ENCODE measurements at places on chromosomes 1 and 21.
A peak's percentile ranks its signal among the peaks of the same experiment; 100 is the strongest.

- DNase-seq: no peak
These were observed 58.1 kb upstream of the ADAMTS5 start for GRCh38 chr21:27024971-27025370.

DNA sequence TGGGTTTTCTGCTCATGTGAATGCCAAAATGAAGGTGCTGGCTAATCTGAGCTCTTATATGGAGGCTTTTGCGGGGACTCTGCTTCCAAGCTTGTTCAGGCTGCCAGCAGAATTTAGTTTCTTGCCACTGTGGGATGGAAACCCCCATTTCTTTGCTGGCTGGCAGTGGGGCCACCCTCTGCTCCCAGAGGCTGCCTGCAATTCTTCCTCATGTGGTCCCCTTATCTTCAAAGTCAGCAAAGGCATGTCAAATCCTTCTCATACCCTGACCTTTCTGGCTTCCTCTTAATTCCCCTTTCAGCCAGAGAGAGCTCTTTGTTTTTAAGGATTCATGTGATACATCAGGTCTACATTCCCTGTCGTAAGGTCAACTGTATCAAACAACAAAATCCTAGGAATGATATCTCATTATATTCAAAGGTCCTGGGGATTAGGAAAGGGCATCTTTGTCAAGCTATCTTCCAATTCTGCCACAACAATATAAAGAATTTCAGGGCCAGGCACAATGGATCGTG lies 5.2 kb upstream of the GPR161 start:
- no peak for DNase-seq

DNA sequence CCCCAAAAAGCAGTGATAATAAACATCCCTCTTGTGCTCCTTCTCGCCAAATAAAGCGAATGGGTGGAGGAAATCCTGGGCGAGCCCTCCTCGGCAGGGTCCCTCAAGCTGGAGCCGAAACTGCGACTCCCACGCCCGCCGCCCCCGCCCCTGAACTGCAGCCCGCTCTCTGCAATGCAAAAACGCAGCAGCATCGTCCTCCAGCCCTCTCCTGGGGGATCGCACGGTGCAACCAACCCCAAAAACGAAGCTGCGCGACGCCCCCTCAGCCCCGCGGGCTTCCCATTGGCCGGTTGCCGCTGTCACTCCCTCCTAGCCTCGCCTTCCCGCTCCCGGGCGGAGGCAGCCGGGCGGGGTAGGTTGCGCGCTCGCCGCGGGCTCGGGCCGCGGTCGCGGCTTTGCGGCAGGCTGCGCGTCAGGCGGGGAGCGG lies at the start of gene TMCC2:
Gene TMCC2 (plus strand): TSS at position 363 of the 430 bp plus-strand sequence. CDS start 619 bp downstream, outside the sequence.
- no peak for DNase-seq

DNA sequence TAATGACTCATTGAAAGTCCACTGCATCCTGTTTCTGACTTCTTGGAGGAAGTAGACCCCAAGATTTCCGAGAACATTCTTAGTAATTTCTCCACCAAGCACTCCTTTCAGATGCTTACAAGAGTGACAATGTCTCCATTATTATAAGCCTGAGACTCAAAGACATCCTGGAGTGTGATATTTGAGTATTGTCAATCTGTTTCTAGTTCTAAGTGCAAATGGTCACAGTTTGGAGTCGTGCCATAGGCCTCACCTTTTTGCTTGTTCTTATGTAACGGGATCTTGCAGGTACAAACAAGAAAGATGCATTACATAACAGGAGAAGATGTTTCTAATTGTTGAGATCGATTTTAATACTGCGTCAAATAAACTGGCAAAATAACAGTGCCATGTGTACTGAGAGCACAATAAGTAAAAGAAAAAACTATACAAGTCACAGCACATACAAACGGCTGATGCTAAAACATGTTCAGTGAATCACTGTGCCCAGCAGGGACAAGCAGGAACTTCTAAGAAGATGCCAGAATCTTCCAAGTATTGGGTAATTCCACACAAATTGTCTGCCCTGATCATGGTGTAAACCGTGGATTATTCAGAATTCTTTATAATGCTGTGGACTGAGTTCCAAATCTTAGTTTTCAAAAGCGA lies 54.1 kb downstream of the CD2 start:
- DNase-seq: no peak

DNA sequence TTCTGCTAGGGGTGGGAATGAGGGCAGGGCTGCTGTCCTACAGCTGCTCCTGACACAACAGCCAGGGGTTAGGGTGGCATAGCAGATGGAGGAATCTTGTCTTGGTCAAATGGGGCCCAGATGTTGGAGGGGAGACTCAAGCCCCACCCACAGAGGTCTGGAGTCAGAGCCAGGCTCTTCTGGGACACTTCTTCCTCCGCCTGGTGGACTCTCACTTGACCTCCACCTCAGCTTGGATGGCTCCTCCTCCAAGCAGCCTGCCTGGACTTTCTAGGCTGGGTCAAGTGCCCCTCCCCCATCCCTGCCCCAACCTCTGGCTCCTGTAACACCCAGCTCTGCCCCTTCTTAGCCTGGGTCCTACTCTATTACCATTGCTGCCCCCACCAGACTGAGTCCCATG lies 35.5 kb downstream of the EPHA2 start:
- DNase-seq: no peak

GRCh38 chr21:32772281-32773047 lies 909 bp upstream of the PAXBP1 start:
- DNase-seq: no peak

DNA sequence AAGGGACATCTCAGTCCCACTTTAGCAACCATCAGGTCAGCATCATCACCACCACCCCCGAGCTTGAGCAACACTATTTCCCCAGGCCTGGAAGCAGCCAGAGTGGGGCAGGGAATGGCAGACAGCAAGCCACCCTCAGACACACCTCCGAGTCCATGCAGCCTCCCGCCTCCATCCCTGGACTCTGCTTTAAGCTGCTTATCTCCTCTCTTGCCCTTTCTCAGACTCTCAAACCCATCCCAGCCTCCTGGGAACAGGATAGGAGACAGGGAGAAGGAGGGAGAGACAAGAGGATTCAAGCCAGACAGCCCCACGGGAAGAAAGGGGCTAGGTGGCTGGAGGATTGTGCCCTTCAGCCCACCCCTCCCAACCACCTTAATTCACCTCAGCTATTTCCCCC lies 1.7 kb downstream of the PIAS3 start:
- DNase-seq: no peak

GRCh38 chr1:48051466-48052126 lies 54.4 kb upstream of the TRABD2B start:
- no peak for DNase-seq

GRCh38 chr1:11395616-11396015 lies 83.3 kb upstream of the DISP3 start:
- no peak for DNase-seq

DNA sequence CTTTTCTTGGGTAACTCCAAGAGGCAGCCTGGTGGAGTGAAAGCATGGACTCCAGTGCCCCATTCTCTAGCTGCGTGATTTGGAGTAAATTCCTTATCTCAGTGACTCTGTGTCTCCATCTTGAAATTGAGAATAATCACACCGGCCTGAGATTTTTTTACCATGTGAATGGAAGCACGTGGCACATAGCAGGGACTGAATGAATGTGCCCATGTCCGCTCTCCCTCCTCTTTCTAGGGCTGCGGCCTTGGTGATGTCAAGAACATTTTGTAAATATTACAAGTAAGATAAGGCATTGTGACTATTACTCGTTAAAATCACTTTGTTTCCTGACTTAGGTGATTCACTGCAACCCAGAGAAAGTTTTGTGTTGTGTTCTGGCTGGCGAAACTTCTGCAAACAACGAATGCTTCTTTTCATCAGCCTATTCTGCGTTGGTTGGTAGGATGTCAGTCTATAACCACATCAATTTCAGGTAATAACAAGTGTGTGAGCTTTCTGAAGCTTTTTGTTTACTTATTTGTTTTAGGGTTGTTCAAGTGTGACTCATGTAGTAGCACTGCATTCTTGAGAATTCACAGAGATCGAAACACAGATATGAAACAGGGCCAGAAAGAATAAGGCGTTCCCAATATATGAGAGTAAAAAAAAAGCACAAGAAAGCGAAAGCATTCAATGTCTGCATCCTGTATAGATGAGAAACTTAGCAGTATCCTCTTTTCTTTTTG lies 135.7 kb upstream of the SLC45A1 start:
- DNase-seq: peak; percentile 96

DNA sequence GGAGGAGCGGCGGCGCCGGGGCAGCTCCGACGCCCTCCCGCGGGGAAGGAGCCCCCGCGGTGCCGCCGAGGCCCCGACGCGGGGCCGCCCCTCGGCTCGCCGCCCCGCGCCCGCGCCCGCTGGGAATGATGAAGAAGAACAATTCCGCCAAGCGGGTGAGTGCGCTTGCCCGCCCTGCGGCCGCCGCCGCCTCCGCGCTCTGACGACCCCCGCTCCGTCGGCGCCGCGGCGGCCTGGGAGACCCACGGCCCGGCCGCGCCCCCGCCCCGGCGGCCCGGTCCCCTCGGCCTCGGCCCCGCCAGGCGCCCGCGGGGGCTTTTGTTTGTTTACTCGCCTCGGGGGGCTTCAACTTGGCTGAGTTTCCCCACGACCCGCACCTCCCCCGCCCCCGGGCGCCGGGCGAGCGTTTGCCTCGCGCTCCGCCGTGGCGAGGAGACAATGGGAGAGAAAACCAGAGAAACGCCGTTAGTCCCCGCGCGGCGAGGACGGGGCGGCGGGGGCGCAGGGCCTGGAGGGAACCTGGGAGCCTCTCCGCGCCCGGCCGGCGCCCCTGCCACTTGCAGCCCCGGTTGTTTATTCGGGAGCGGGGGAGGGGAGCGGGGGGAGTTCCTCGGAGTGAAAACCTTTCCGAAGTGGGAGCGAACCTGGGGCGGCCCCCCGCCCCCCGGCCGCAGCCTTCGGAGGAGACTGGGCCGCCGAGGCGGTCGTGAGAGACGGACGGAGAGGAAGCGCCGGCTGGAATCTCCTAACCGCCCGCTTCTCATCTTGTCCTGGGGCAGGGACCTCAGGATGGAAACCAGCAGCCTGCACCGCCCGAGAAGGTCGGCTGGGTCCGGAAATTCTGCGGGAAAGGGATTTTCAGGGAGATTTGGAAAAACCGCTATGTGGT lies 661 bp downstream of the PLEKHO1 start:
- no peak for DNase-seq

GRCh38 chr1:1858382-1859086 lies 32.4 kb downstream of the GNB1 start:
- DNase-seq: peak; percentile 92

GRCh38 chr21:39715804-39716397 lies 29.1 kb upstream of the IGSF5 start:
- DNase-seq: peak; percentile 10

GRCh38 chr1:112318698-112319370 lies 77.2 kb upstream of the CTTNBP2NL start:
- DNase-seq: no peak

DNA sequence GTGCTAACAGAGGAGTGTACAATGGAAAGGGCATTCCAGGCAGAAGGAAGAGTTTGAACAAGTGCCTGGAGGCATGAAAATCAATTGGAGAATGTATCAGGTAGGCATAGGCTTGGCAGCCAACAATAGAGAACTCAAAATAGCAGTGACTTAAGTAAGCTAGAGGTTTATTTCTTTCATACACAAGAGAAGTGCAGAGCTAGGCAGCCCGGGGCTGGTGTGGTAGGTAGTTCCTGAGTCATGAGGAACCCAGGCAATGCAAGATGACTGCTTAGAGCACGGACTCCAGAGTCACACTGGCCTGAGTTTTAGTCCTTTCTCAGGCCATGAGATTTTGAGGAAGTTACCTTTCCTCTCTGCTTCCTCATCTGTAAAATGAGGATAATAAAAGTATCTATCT lies 74.8 kb upstream of the LRRN2 start:
- no peak for DNase-seq

DNA sequence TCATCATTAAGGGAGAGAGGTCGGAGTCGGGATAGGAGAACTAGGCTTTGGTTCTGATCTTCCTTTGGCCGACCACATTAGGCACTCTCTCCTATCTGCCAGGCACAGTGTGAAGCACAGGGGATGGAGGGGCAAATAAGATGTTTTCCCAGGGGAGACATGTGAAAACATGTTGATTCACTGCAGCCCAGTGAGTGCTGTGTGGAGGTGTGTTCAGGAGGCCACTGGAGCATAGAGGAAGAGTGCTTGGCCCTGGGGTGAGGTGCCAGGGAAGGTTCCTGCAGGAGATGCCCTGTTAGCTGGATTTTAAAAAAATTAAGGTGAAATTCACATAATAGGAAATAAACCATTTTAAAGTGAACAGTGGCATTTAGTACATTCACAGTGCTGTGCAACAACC lies 3.7 kb downstream of the VANGL2 start:
- DNase-seq: no peak

DNA sequence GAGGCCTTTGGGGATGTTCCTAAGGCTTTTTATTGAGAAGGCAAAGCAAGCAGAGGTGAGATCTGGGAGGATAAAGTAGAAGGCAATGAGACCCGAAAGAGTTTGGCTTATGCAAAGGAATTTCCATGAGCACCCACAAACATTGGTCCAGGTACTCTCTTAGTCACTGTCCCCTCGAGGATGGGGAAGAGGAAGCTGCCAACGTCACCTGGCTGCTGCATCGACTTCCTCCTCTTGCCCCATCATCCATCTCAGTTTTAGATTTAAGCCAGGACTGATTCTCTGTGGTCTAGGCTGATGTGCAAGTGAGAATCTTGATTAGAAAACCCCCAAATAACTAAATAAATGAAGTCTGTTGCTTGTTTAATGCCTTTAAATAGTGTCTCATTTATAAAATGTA lies 28.7 kb downstream of the RUNX1 start:
- DNase-seq: no peak

- no peak for DNase-seq
These were observed 5.5 kb downstream of the RAB29 start for GRCh38 chr1:205769641-205770365.

Data from LNCaP clone FGC (cell line).